Neural progenitor cell (in vitro differentiated cells): ENCODE measurements at places on chromosomes 1 and 21.

- no peaks in the 10 kb centered on the region for H3K27me3 ChIP-seq
- H3K4me1 ChIP-seq, result no peaks in the 10 kb centered on the region
These were observed 49.4 kb upstream of the KIF1B start for GRCh38 chr1:10160907-10161490.

- DNase-seq, result peak; percentile 84
- no peaks in the 10 kb centered on the region for H3K4me1 ChIP-seq
- H3K27me3 ChIP-seq, result peaks cover 4% of the 10 kb centered on the region
- no peak overlapping the region for H3K27ac ChIP-seq
- H3K4me3 ChIP-seq, result peak overlapping the region; percentile 35
These were observed 24.9 kb upstream of the TMEM52 start for GRCh38 chr1:1943834-1944570.

- no peaks in the 10 kb centered on the region for H3K36me3 ChIP-seq
- no peak for DNase-seq
- H3K27me3 ChIP-seq, result no peaks in the 10 kb centered on the region
- H3K27ac ChIP-seq, result no peak overlapping the region
These were observed 24.6 kb downstream of the RALGPS2 start for GRCh38 chr1:178749581-178750166.

DNA sequence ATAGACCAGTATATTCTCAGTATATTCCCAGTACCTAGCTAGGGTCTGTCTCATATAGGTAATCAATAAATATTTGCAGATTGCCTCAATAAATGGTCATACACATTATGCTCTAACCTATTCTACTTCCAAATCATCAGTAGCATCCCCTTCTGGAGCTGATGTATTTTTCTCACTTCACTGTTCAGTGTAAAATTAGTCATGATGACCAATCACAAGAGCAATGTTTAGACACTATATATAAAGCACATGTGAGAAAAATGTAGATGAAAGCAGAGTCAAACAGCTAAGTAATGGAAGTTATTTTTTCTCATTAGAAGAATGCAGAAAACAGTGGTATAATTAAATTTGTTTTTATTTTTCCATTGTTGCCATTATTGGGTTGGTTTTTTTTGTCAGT lies 34.7 kb downstream of the EPRS1 start:
- no peak for DNase-seq
- peaks cover 9% of the 10 kb centered on the region for H3K36me3 ChIP-seq
- no peak overlapping the region for H3K27ac ChIP-seq
- H3K27me3 ChIP-seq, result no peaks in the 10 kb centered on the region
- H3K4me3 ChIP-seq, result no peak overlapping the region

DNA sequence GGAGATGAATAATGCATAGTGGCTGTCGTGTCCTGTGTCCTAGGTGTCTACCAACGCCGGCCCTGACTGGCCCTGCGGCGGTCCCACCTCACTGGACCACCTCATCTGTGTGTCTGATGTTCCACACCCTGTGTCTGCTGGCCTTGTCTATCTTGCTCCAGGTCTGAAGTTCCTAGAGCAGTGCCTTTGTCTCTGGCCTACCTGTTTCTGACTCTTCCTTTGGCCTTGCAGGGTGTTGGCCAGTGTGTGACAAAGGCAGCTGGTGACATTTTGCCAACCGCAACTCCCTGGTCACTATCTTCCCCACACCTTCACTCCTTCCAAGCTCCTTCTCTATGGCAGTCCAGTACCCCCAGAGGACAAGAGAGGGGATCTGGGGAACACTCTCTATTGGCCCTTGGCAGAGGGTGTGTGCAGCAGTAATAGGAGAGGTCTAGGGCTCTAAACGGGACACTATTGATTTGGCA lies 1.4 kb upstream of the AHDC1 start:
- no peak for DNase-seq
- H3K27ac ChIP-seq, result no peak overlapping the region
- peaks cover 56% of the 10 kb centered on the region for H3K4me1 ChIP-seq
- no peak overlapping the region for H3K4me3 ChIP-seq
- H3K36me3 ChIP-seq, result no peaks in the 10 kb centered on the region

GRCh38 chr1:4053160-4053748 lies 153.2 kb upstream of the C1orf174 start:
- no peak overlapping the region for H3K4me3 ChIP-seq
- H3K36me3 ChIP-seq, result no peaks in the 10 kb centered on the region
- H3K4me1 ChIP-seq, result no peaks in the 10 kb centered on the region
- no peak overlapping the region for H3K27ac ChIP-seq

DNA sequence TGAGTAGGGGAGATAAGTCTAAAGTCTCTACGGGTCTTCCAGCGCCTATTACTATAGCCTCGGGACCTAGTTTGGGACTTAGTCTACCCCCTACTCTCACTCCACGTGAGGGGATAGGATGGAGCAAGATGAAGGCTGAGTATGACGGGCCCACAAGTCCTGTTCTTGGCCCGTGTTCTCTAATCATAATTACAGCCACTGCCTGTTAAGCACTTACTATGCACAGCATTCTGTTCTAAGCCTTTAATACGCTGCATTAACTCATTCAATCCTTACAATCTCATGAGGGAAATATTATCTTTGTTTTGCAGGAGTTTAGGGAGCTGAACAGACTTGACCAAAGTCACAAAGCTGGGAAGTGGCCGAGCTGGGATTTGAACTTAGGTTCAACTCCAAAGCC lies 23.9 kb upstream of the EPB41 start:
- peaks cover 6% of the 10 kb centered on the region for H3K4me1 ChIP-seq
- no peak overlapping the region for H3K4me3 ChIP-seq
- H3K27me3 ChIP-seq, result peaks cover 25% of the 10 kb centered on the region
